Right renal pelvis (tissue), 4 donors: ENCODE measurements at places on chromosomes 3 and 15. TPM values are rescaled to one million over a fixed set of nuclear protein-coding genes. Genes with fewer than 3 reads are reported as not detected.
A peak's percentile ranks its signal among the peaks of the same experiment; 100 is the strongest.

C3orf70 gene
- polyA plus RNA-seq = 8.8 TPM

GOLGA6A gene
- 0.06 TPM for polyA plus RNA-seq

YEATS2 gene
- polyA plus RNA-seq = 34.9 TPM

SI gene
- not detected for polyA plus RNA-seq

DNA sequence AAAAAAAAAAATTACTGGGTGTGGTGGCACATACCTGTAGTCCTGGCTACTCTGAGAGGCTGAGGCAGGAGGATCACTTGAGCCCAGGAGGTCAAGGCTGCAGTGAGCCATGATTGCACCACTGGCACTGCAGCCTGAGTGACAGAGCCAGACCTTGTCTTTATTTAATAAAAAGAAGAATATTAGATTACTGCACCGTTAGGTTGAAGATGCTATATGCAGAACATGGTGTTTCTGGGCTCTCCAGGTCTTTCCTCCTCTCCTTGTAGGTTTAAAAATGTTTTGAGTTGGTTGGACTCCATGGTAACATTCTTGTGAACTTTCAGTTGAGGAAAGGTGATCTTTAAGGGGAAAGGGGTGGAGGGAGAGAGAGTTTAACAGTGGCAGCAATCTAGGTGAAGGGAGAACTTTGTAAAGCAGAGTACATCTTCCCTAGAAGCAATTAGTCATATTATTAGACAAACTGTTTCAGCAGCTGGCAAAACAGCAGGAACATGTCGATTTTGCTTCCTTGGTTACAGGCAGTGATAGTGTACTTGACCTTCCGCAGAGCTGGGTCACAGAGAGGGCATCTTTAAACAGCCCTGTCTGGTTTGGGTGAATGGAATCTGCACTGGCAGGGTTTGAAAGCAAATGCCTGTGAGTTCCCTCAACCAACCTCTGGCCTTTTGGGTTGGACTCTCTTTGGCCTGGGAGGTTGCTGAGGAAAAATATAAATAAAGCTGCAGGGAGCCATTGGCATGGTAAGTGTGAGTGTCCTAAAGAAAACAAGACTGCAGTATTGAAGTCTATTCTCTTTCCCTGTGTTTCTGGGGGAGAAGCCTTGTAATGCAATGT, 42.8 kb downstream of the NR2C2 start:
- no peak for DNase-seq

DNA sequence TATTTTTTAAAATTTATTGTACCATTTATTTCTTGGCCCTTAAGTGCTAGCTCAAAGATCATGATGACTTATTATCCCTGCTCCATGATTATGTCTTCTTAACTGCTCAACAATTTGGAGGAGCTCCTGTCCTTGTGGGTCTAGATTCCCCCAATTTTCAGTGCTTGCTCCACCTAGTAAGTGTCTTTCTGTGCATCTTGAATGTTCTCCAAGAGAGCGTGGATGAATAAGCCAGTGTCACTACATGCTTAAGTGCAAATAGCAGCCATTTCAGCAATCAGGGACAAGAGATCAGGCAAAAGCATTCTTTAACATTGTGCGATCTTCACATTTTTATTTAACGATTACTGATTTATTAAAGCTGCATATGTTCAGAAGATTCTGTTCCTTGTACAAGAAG, 99.4 kb downstream of the ALCAM start:
- DNase-seq = no peak

DNA sequence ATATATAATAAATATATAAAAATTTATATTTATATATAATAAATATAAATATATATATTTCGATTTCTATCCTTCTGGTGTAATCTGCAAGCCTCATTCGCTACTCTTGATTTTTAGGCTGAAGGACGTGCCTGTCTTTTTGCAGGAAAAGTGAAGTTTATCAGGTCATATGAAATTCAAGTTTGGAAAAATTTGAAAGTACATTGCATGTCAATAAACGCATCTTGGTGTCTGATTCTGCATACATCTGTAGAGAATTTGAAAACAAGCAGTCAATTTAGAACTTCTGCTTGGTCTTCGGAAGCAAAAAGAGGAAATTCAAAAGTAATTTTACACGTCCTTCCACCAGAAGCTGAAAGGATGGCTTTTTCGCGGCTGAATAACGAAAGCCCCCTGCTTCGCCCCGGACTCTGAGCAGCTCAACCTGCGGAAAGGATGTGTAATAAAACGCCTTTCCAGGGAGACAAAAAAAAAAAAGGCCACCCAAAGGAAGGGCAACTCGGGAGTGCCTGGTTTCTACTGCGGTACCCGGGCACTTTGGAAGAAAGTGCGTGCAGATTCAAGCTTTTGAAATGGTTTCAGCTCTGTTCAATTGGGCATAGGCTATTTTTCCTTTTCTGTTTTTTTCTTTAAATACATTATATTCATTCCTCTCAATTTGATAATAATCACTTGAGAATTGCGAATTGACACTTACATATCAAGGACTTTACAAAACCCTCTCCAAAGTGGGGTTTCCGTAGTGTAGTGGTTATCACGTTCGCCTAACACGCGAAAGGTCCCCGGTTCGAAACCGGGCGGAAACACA, 1.5 kb upstream of the MYNN start:
- DNase-seq = peak; percentile 88

GRCh38 chr3:82520846-82521245, 759.4 kb upstream of the GBE1 start:
- DNase-seq = no peak

GRCh38 chr3:172659246-172660002, 51.4 kb downstream of the NCEH1 start:
- DNase-seq = no peak

- DNase-seq = no peak
These were observed 249.5 kb upstream of the TRIM42 start for GRCh38 chr3:140428380-140428779.

- DNase-seq = no peak
These were observed 171.0 kb downstream of the TLE3 start for GRCh38 chr15:69926721-69927120.
